Activated naive CD4-positive, alpha-beta T cell treated with anti-CD3 and anti-CD28 coated beads, Interleukin-2, amount 10 ng/mL, durations not matched to agents 5 hours and 36 hours (primary cell): ENCODE measurements at places on chromosomes 3 and 15. TPM values are rescaled to one million over a fixed set of nuclear protein-coding genes. Genes with fewer than 3 reads are reported as not detected.

Gene LRRC34
- 5.2 TPM for total RNA-seq

Gene GCSAM
- 27.3 TPM for total RNA-seq

Gene APPL1
- total RNA-seq = 31.6 TPM

Gene ATP8B4
- 1.6 TPM for total RNA-seq

Gene CPEB1
- not detected for total RNA-seq

Gene P2RY12
- total RNA-seq = not detected

Gene HIGD2B
- total RNA-seq = 0.22 TPM

Gene GRAMD1C
- 0.81 TPM for total RNA-seq

Gene CLDN18
- not detected for total RNA-seq

Gene TIMP4
- not detected for total RNA-seq

Gene FBXW12
- not detected for total RNA-seq
